Caki2 (cell line): ENCODE measurements at places on chromosomes 7 and 10.

GRCh38 chr10:110641256-110641655, 2.9 kb upstream of the RBM20 start:
- peak; percentile 92 for DNase-seq

GRCh38 chr7:135207406-135208101, 3.8 kb downstream of the WDR91 start:
- DNase-seq, result no peak

- DNase-seq, result no peak
These were observed 9.0 kb upstream of the GPR141 start for GRCh38 chr7:37674531-37674930.

DNA sequence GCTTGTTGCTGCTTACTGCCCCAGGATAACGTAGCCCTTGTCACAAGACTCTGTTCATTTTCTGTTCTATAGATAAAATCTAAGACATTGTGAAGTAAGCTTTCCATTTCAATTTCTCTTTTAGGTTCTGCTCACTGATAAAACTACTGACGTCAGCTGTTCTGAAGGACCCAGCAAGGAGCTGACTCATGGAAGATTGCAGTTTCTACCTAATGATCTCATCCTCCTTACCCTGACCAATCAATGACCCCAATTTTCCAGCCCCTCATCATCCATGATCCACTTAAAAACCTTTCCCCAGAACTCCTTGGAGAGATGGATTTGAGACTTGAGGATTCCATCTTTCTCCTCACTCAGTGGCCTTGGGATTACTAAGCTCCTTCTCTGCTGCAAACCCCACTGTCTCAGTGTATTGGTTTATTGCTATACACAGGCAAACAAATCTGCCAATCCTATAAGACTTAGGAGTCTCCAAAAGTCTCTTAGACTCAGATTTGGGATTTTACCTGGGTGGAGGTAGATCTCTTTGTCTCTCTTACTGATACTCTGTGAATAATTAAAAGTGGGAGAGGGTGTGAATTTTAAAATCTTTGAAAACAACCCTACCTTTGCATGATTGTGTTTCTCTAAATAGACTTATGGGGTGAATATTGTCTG, 109.2 kb upstream of the TRIM24 start:
- peak; percentile 11 for DNase-seq

DNA sequence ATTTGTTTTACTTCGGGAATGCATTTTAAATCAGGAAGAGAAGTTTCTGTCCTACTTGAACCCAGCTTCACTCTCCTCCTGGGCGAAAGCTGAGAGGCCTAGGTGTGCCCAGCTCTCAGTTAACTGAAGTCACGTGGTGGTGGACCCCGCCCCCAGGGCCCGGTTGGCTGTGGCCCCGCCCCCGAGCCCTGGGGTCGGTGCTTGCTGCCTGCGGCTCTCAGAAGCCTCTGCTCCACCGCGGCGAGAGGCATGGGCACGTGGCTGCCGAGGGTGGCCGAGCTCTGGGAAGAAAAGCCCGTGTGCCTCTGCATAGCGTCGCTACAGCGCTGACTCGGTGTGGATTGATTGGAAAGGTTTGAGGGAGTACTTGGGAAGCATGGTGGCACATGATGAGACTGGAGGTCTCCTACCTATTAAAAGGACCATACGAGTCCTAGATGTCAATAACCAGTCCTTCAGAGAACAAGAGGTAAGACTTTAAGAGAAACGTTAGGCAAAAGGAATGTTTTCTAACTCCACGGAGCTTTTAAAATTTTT, 34.1 kb downstream of the NET1 start:
- peak; percentile 91 for DNase-seq

DNA sequence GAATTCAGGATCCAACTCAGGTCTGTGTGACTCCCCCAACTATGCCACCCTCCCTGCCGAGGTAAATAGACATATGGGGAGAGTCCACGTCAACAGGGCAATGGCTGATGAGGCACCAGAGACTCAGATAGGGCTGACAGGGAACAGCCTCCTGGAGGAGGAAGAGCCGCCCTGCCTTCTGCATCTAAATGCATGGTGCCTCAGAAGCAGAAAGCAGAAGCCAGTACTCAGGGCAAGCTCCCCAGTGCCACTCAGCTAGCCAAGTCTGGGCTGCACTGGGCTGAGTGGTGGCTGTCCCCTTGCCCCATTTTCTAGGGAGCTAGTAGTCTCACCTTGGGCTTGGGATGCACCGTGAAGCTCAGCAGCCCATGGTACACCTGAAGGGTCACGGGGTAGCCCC, 11.0 kb downstream of the RRP12 start:
- DNase-seq, result no peak

DNA sequence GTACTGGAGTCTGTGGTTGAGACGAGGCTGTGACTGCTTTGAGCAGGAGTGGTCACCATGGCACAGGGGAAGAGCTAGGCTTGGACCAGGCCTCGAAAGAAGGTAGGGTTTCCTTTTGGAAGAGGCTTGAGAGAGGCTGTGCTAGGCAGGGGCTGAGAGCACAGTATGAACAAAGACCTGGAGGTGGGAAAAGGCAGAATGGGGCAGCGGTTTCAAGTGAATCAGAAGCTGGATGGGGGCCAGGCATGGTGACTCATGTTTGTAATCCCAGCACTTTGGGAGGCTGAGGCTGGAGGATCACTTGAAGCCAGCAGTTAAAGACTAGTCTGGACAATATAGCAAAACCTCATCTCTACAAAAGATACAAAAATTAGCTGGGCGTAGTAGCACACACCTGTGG, 65.9 kb downstream of the CLIP2 start:
- DNase-seq, result peak; percentile 59

GRCh38 chr7:104845557-104845956, 168.4 kb upstream of the KMT2E start:
- no peak for DNase-seq

- DNase-seq, result no peak
These were observed 260.2 kb upstream of the TMEM72 start for GRCh38 chr10:44650691-44651661.

- DNase-seq, result no peak
These were observed 127.4 kb downstream of the ELAPOR2 start for GRCh38 chr7:86932038-86932512.
